ENCODE measurements at places on chromosomes 12 and 14.
A peak's percentile ranks its signal among the peaks of the same experiment; 100 is the strongest.

DNA sequence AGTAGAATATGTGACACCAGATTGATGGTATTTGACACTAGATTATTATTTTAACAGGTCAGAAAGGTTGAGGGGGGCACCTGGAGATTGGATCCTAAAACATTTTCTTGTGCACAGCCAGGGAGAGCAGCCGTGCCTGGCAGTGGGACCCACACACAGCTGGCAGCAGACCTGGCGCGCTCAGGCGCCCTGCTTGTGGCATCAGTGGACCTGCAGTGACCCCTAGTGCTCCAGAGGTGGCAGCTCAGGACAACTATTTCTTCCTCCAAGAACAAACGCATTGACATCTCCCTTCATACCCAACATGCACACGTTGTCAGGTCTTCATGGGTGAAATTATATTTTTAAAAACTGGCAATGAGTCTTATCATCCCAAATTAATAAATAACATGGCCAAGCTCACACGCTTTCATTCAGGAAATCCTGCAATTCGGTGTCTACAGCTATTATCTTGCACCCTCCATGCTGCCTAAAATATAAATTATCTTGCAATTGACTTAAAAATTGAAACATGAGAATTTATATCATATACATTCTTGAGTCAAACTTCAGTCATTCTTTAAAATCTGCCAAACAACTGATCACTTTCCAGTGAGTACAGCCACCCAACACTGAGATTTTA lies 7.7 kb upstream of the TMEM132D start:
- DNase-seq = peak; percentile 94

GRCh38 chr12:54187075-54187474 lies 1.7 kb downstream of the SMUG1 start:
- no peak for DNase-seq

DNA sequence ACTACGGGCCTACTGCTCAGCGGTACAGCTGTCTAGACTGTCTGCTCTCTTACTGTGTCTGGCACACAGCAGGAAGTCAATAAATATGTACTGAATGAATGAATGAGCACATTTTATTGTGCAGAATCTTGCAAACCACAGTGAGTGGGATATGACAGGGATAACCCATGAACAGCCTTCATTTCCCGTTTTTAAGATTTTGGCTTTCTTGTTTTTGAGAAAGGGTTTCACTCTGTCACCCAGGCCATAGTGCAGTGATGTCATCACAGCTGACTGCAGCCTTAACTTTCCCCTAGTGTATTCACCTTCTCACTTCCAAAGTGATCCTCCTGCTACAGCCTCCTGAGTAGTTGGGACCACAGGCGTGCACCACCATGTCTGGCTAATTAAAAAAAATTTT lies 203.1 kb downstream of the AEBP2 start:
- no peak for DNase-seq

DNA sequence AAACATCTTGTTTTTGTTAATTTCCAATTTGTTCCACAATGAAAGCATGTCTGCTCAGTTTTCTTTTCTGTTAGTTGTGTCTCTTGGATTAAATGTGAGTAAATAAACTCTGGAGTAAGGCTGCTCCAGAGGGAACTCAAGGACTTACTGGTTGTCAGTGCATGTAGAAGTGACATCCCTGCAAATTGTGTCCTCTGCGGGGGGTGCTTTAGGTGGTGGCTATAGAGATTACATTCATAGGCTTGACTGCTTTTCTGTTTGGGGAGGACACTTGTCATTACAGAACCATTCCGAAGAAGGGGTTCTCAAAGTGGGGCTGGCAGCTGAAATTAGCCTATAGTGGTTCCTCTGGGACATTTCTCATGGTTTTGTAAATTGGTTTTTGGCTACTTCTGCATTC lies 8.8 kb downstream of the TMTC2 start:
- no peak for DNase-seq

DNA sequence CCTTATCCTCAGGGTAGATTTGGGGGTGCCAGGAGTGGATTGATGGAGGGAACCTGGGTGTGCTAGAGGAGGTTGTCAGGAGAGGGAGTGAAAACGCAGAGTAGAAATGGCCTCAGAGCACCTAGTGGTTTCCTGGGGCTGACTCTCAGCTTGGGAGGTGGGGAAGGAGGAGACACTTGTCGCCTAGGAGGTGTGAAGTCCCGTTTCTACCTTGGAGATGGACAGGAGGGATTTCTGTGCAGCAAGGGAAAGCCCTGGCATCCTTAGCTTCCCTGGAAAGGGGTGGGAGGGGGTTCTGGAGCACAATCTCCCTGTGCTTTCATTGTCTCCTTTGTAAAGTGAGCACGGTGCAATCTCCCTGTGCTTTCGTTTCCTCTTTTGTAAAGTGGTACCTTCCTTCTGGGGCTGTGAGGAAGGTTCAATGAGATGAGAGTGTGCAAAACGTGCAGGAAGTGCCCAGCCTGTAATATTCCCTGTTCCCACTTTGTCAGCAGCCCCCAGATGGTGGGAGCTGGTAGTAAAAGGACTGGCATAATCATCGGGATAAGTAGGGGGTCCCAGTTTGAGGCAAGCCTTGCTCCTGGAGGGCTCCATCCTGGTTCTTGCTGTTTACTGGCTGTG lies 1.6 kb downstream of the OAS3 start:
- no peak for DNase-seq

DNA sequence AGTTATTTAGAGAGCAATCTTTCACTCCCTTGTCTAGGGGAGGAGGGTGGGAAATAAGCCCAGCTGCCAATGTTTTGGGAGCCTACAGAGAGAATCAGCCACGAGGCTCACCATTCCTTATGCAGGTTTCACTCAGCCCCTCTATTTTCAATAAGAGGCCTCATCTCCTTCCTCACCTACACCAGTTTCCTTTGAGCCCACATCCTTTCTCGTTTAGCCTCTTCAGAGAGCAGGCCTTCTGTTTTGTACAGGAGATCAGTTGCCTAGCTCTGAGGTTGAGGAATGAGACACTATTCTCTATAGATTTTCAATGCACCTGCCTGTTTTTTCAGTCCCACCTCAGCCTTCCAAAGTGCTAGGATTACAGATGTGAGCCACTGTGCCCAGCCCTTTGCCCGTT lies 17.9 kb downstream of the SNAPC1 start:
- DNase-seq = no peak

DNA sequence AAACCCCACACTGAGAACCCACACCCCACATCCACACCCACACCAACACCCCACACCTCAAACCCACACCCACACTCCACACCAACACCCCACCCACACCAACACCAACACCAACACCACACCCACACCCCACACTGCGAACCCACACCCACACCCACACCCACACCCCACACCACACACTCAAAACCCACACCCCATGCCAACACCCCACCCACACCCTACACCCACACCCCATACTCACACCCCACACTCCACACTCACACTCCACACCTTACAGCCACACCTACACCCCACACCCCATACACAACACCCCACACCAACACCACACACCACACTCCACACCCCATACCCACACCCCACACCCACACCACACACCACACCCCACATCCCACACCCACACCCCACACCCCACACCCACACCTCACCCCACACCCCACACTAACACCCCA lies 38.0 kb downstream of the TMEM120B start:
- no peak for DNase-seq

DNA sequence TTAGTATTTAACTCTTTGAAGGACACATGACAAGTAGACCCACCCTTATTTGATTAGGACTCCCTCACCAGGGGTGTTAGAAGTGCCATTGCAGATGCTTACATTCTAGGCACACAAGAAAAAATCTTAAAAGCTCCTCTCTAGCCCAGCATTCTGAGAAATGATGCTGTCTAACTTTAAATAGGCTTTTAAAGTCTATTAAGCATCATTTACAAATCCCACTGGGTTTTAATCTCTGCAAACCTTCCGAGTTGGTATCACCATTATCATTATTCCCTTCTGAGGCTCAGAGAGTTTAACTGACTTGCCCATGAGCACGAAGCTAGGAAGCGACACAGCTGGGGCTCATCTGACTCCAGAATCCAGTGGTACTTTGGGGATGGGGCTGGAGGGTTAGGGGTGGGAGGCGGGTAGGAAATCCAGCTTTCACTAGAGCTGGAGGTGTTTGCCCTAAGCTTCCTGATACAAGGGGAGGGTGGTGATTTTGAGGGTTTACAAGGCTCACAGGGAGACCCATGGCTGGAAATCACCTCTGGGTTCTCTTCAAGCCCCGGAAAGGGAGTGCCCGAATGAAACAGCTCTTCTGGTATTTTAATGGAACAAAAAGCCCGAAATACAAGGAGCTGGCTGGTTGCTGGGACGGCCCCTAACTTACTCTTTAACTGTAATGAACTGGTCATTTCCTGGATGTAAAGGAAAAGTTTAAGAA lies 109.2 kb upstream of the FUT8 start:
- DNase-seq = no peak

GRCh38 chr12:81077329-81077685 lies 572 bp upstream of the ACSS3 start:
- DNase-seq = peak; percentile 59

- peak; percentile 61 for DNase-seq
Observed at GRCh38 chr12:20368114-20368650, at the start of gene PDE3A. Gene PDE3A (plus strand): TSS chr12:20368537. CDS start chr12:20369285, 748 bp downstream.

GRCh38 chr14:92173668-92174067 lies 51.9 kb downstream of the CPSF2 start:
- DNase-seq = no peak

DNA sequence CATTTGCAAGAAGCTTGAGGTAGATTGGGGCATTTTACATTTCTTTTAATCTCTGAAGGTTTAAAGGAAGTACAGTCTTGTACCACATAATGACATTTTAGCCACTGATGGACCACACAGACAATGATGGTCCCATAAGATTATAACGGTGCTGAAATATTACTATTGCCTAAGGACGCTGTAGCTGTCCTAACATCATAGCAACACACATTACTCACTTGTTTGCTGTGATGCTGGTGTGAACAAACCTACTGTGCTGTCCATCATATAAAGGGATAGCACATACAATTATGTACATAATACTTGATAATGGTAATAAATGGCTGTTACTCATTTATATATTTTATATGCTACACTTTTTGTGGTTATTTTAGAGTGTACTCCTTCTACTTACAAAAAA lies 127.1 kb upstream of the CPNE8 start:
- DNase-seq = no peak
